Ascending aorta (tissue), 2 donors: ENCODE measurements at places on chromosomes 11 and 22. TPM values are rescaled to one million over a fixed set of nuclear protein-coding genes. Genes with fewer than 3 reads are reported as not detected.
A peak's percentile ranks its signal among the peaks of the same experiment; 100 is the strongest.

Gene APOBEC3G
- total RNA-seq, result 9.3 TPM

DNA sequence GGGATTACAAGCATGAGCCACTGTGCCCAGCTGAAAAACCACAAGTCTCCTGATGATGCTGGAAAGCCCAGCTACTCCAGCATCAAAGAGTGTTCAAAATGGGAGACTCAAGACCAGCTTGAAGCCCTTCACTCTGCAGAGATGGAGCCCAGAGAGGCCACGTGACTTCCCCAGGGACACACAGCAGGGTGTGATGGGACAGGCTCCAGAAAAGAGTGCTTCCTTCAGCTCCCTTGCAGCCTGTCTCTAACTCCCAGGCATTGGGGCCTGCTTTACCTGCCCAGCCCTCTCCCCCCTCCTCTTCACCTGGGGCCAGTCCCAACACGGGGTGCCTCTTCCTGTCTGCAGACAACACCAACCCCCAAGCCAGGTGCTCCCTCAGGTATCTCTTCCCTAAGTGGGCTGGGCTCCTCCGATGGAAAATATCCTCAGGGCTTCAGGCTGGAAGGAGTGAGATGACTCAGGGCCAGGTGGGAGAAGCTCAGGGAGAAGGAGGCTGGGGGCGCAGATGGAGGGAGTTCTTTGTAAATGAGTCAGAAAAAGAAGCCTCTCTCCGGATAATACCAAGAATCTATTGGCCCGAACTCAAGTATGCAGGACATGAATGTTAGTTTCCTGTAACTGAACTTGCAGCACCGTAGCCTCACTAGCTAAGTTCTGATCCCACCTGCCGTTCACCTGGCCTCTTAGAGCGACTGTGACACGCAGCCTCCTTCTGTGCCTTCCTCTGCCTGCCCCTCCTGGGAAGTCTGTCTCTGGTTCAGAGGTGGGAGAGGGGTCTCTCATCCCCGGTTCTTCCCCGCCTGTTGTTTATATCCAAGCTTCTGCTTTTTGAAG lies 326.6 kb downstream of the MN1 start:
- H3K36me3 ChIP-seq, result no peaks in the 10 kb centered on the region
- H3K4me3 ChIP-seq, result no peak overlapping the region
- H3K27ac ChIP-seq, result no peak overlapping the region
- no peak for DNase-seq
- H3K4me1 ChIP-seq, result no peaks in the 10 kb centered on the region
- no peaks in the 10 kb centered on the region for H3K27me3 ChIP-seq

DNA sequence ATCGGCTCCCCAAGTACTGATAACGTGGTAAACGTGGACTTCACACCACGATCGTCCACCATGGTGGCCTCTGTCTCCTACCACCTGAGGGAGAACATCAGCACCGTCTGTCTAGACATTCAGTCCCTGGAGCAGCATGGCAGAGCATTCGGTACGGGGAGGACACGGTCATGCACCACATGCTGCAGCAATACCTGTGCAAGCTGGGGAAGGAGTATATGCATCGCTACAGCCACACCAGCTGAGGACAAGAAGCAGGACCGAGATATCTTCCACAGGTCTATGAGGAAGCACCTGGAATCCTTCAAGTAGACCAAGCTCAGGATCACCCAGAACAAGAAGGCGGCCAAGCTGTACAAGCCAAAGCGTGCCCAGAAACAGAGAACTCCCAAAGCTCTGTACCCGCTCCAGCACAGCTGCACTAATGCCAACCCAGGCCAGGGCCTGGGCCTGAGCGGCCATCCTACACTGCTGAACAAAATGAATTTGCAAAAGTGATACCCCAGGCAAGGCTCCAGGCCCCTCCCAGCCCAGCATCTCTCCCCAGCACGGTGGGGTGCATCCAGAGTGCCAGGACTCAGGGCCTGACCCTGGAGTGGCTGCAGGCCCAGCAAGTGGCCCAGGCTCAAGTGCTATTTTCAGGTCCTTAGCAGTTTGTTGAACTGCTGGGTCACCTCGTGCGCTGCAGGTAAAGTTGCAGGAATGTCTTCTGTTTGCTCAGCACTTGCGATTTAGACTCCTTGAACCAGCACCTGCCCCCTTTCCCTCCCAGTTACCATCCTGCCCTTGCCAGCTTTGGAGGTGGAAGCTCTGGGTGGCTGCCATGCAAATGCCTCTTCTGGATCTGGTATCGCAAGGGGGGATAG lies 119.3 kb upstream of the SERPIND1 start:
- no peaks in the 10 kb centered on the region for H3K4me1 ChIP-seq
- DNase-seq, result no peak
- H3K27ac ChIP-seq, result no peak overlapping the region
- no peak overlapping the region for H3K4me3 ChIP-seq
- H3K36me3 ChIP-seq, result no peaks in the 10 kb centered on the region

DNA sequence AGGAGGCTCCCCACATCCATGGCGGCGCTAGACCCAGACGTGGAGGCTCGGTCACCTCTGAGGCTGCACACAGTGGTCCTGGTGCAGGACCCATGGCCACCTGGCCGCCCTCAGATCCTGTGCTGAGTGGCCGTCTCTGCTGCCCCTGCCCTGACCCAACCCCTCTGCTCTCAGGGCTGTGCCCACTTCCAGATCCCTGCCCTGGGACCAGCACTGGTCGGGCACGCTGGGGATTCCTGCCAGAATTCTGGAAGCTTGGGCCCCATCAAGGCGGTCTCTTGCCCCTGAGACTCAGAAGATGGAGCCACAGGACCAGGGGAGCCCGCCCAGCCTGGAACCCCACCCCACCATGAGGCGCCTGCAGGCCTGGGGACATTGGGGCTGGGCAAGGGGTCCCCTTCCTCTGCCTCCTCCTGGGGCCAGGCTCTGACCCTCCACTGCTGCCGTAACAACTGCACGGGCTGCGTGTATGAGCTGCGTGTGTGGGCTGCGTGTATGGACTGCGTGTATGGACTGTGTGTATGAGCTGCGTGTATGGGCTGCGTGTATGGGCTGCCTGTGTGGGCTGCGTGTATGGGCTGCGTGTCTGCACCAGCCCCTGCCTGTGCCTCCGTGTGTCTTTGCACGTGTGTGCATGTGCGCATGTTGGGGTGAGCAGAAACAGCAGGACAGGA lies 48.7 kb downstream of the IGLL1 start:
- H3K4me3 ChIP-seq, result no peak overlapping the region
- no peaks in the 10 kb centered on the region for H3K4me1 ChIP-seq
- DNase-seq, result no peak
- no peaks in the 10 kb centered on the region for H3K27me3 ChIP-seq
- no peaks in the 10 kb centered on the region for H3K36me3 ChIP-seq

GRCh38 chr11:58006940-58007339 lies 16.7 kb upstream of the OR9Q1 start:
- H3K27me3 ChIP-seq, result no peaks in the 10 kb centered on the region
- H3K36me3 ChIP-seq, result no peaks in the 10 kb centered on the region
- H3K4me3 ChIP-seq, result no peak overlapping the region
- no peaks in the 10 kb centered on the region for H3K4me1 ChIP-seq

- peaks cover 3% of the 10 kb centered on the region for H3K4me1 ChIP-seq
- no peak overlapping the region for H3K4me3 ChIP-seq
- H3K36me3 ChIP-seq, result peaks cover 24% of the 10 kb centered on the region
- no peak for DNase-seq
- H3K27ac ChIP-seq, result no peak overlapping the region
- no peaks in the 10 kb centered on the region for H3K27me3 ChIP-seq
These were observed 48.8 kb downstream of the SPECC1L start for GRCh38 chr22:24319451-24319850.

GRCh38 chr11:7522121-7522520 lies 8.3 kb downstream of the PPFIBP2 start:
- H3K27ac ChIP-seq, result peak overlapping the region; percentile 57
- H3K4me1 ChIP-seq, result peaks cover 2% of the 10 kb centered on the region
- H3K27me3 ChIP-seq, result no peaks in the 10 kb centered on the region
- no peak overlapping the region for H3K4me3 ChIP-seq
- DNase-seq, result no peak

DNA sequence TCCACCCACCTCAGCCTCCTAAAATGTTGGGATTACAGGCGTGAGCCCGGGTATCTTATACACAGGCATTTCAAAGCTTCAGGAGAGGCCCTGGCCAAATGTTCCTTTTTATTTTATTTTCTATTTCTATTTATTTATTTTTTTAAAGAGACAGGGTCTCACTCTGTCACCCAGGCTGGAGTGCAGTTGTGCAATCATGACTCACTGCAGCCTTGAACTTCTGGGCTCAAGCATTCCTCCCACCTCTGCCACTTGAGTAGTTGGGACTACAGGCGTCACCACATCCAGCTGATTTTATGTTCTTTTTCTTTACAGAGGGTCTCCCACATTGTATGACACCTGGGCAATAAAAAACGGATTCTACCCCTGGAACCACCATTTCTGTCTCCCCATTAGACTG lies 71.2 kb downstream of the FBXO7 start:
- H3K36me3 ChIP-seq, result no peaks in the 10 kb centered on the region
- no peak overlapping the region for H3K27ac ChIP-seq
- no peak overlapping the region for H3K4me3 ChIP-seq
- no peaks in the 10 kb centered on the region for H3K4me1 ChIP-seq
- no peak for DNase-seq
- H3K27me3 ChIP-seq, result no peaks in the 10 kb centered on the region

DNA sequence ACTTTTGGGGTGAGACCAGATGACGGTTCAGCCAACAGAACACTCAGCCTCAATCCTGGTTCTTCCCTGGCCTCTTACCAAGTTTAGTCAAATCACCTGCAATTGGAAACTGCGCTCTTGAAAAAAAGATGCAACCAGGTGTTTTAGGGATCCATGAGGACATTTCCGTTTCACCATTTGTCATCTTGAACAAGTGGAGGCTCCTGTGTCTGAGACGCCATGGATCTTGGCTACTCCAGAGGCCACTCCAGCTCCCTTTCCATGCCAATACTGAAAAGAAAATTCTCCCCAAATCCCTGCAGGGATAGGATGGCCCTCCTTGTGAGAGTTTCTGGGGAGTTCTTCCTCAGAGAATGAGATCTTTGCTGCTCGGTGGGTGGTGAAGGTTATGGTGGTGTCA lies 27.7 kb downstream of the LRRC74B start:
- H3K4me1 ChIP-seq, result no peaks in the 10 kb centered on the region
- H3K36me3 ChIP-seq, result no peaks in the 10 kb centered on the region
- H3K27ac ChIP-seq, result no peak overlapping the region
- no peak overlapping the region for H3K4me3 ChIP-seq

DNA sequence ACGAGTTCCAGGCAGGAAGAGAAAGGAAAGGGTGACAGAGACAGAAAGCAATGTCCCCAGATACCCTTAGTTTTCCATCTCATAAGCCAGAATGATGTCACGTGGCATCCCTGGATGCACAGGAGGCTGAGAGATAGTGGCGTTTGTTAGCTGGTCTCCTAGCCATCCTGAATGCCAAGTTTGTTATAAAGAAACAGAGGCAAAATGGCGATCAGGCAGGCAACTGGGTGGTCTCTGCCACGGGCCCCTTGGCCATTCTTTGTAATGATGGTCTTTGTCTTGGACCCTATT lies 5.3 kb downstream of the SMIM38 start:
- H3K27me3 ChIP-seq, result no peaks in the 10 kb centered on the region
- no peak overlapping the region for H3K27ac ChIP-seq
- H3K36me3 ChIP-seq, result no peaks in the 10 kb centered on the region
- H3K4me3 ChIP-seq, result no peak overlapping the region
- H3K4me1 ChIP-seq, result peaks cover 8% of the 10 kb centered on the region
- DNase-seq, result no peak

GRCh38 chr22:42803389-42803788 lies 53.7 kb downstream of the ARFGAP3 start:
- H3K4me3 ChIP-seq, result no peak overlapping the region
- H3K36me3 ChIP-seq, result peaks cover 78% of the 10 kb centered on the region
- no peak overlapping the region for H3K27ac ChIP-seq

DNA sequence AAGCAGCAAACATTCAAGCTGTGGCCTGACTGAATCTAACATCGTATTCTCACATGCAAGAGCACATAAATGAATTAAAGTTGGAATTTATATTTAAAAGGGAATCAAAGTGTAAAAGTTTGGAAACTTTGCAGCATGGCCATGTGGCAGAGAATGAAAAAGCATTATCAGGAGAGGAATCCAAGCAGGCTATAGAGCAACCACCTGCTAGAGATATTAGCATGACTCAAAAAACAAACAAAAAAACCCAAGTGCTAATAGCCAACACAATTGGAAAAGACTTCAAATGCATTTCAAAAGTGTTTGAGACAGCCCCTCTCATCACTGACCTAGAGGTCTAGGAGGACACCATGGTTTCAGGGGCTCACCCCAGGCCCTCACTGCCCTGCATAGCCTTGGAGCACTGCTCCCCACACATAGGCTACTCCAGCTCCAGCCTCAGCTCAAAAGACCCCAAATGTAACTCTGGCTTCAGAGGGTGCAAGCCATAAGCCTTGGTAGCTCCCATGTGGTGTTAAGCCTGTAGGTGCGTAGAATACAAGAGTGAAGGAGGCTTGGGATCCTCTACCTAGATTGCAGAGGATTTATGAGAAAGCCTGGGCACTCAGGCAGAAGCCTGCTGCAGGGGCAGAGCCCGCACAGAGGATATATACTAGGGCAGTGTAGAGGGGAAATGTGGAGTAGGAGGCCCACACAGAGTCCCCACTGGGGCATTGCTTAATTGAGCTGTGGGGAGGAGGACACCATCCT lies 1.7 kb upstream of the KRTAP5-7 start:
- no peaks in the 10 kb centered on the region for H3K27me3 ChIP-seq
- no peak overlapping the region for H3K27ac ChIP-seq
- no peak for DNase-seq
- no peak overlapping the region for H3K4me3 ChIP-seq
- no peaks in the 10 kb centered on the region for H3K4me1 ChIP-seq

DNA sequence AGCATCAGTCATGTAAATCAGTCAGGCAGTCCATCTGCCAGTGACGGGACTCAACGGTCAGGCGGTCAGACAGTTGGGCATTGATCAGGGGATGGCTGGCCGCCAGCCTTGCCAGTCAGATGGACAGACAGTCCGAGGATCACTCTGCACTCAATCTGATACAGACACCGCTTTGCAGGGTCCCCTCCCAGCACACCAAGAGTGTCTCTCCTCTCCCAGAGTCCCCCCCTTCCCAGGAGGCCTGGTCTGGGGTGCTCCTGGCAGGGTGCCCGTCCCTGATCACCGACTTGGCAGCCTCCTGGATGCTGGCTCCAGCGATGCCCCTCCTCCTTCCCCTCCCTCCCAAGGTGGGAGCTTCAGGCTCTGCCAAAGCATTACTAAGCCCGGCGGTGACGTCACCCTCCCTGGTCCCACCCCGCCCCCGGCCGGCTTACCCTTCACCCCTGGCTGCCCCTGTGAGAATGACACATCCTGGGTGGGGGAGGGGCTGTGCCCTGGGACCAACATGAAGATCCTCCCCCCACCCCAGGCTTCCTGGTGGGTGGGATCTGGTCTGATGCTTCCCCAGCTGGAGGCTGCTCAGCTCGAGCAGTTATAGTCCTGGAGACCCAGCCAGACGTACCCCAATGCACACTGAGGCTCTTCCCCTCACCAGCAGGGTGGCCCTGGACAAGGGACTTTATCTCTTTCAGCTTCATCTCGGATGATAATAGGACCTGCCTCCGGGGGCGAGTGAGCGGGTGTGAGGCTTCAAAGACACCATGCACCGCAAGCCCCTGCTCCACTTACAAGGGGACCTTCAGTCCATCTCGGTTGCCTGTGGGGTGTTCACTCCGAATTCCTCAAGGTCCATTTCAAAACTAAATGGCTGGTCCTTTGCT lies 69.2 kb downstream of the CD82 start:
- no peaks in the 10 kb centered on the region for H3K27me3 ChIP-seq
- peak; percentile 76 for DNase-seq
- no peak overlapping the region for H3K27ac ChIP-seq
- H3K4me1 ChIP-seq, result peaks cover 5% of the 10 kb centered on the region

GRCh38 chr22:30041881-30042280 lies 38.4 kb upstream of the HORMAD2 start:
- H3K36me3 ChIP-seq, result no peaks in the 10 kb centered on the region
- H3K27ac ChIP-seq, result no peak overlapping the region
- H3K4me3 ChIP-seq, result no peak overlapping the region
- no peak for DNase-seq
- no peaks in the 10 kb centered on the region for H3K27me3 ChIP-seq
- no peaks in the 10 kb centered on the region for H3K4me1 ChIP-seq
